GM04503 (cell line): ENCODE measurements at places on chromosomes 3 and 15.
A peak's percentile ranks its signal among the peaks of the same experiment; 100 is the strongest.

GRCh38 chr15:29677871-29678461, 144.3 kb downstream of the TJP1 start:
- DNase-seq, result no peak

DNA sequence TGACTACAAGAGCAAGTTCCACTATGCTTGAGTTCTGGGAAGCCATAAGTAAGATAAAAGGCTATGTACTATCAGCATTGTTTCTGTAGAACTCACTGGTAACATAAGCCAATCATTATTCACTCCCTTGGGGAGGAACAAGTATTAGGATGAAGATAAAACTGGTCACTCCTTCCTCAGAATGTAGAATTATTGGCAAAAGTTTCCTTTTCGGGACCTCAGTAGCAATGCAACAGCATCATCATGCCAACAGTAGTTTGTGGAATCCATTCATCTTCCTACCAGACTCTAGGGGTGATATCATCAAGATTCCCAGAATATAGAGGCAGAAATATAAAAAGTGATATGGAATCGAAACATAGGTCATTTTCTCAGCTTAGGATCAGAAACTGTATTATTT, 209.5 kb downstream of the PLOD2 start:
- no peak for DNase-seq

DNA sequence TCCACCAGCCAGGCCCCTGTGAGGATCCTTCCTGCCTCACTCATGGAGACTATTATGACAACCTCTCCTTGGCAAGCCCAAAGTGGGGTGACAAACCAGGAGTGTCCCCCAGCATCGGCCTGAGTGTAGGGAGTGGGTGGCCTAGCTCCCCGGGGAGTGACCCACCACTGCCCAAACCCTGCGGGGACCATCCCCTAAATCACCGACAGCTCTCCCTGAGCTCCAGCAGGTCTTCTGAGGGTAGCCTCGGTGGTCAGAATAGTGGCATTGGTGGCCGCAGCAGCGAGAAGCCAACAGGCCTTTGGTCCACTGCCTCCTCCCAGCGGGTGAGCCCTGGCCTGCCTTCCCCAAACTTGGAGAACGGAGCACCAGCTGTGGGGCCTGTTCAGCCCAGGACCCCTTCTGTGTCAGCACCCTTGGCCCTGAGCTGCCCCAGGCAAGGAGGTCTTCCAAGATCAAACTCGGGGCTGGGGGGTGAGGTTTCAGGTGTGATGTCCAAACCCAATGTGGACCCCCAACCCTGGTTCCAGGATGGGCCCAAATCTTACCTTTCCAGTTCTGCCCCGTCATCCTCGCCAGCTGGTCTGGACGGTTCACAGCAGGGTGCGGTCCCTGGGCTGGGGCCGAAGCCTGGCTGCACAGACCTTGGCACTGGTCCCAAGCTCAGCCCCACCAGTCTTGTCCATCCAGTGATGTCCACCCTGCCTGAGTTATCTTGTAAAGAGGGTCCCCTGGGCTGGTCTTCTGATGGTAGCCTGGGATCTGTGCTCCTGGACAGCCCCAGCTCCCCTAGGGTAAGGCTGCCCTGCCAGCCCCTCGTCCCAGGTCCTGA, 1.0 kb downstream of the LIMD1 start:
- no peak for DNase-seq

DNA sequence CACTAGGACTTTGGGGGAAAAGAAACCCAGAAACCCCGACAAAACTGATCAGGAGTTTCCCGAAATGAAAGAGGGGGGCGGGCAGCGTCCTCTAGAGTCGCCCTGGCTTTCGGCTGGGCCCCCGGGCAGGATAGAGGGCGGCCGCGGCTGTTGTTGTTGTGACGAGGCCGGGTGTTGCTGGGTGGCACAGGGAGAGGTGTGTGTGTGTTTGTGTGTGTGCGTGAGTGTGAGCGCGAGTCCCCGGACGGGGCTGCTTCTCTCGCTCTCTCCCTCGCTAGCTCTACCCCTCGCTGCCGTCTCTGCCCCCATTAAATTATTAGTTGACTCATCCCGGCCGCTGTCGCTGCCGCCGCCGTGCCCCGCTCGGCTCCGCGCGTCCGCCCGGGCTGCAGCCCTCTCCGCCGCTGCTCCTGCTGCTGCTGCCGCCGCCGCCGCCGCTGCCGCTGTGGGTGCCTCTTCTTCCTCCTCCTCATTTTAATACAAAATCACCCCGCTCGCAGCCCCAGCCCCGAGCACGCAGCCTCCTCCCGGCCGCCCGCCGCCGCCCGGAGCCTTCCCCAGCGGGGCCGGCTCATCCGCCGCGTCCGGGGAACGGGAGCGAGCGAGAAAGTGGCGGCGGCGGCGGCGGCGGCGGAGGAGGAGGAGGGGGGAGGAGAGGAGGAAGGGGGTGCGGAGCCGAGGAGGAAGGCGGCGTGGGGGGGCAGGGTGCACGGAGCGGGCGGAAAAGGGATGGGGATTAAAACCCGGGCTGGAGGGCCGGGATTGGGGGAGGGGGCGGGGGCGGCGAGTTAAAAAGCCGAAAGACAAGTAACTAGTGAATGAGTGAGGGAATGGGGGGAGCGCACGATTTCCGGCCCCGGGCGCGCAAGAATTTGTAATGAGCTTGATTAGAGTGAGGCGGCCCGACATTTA, at the start of gene SATB1:
Gene SATB1, minus strand, starts transcription at position 611 of the 912 bp plus-strand sequence. CDS start 4,372 bp downstream, outside the sequence.
- peak; percentile 19 for DNase-seq

DNA sequence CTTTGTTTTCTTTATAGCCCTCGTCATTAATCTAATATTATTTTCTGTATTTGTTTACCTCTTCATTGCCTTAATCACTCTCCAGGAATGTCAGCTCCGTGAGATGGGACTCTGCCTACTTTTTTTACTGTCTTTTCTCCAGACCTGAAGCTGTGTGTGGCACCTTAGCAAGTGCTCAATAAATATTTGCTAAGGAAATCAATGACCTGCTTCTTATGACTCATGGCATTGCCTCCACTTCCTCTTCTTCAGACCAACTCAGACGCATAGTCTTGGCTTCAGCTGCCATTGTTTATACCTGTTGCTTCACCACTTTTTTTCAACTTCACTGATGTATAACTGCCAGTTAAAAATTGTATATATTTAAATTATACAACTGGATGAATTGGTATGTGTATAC, 218.5 kb upstream of the CMC1 start:
- DNase-seq, result no peak

- DNase-seq, result no peak
These were observed 15.1 kb downstream of the EHD4 start for GRCh38 chr15:41957021-41957897.

- DNase-seq, result no peak
These were observed 97.7 kb upstream of the WNT5A start for GRCh38 chr3:55584716-55585368.

GRCh38 chr3:73719861-73720260, 95.1 kb upstream of the PDZRN3 start:
- no peak for DNase-seq

DNA sequence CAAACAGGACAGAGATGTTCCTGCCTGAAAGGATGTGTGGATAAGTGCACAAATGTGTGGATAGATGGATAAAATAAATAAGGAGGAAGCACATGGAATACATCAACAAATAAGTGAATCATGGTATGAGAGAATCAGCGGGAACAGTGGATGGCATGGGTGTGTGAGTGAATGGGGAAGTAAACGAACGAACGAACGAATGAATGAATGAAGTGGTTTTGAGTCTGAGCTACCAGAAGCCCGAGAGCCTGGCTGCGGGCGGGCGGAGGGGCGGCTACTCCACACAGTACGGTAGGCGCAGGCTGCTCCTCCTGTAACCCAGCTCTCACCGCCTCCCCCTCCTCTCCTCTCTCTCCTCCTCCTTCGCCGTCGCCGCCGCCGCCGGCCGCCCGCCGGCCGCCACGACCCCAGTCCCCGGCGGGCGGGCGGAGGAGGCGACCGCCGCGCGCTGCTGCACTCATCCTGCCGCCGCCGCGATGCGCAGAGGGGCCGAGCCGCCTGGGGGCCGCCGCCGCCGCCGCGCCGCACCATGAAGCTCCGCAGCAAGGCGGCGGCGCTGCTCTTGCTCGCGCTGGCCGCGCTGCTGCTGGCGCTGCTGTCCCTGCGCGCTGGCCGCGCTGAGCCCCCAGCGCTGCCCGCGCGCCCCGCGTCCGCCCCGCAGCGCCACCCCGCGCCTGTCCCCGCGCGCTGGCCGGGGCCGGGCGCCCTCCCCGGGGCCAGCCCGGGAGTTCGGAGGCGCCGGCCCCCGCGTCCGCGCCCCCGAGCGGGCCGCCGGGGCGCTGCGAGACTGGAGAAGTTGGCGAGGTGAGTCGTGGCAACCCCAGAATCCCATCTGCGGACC, at the start of gene GXYLT2:
Gene GXYLT2, plus strand, starts transcription at position 342 of the 841 bp plus-strand sequence. Its CDS starts 188 bp downstream, at position 530.
- no peak for DNase-seq

DNA sequence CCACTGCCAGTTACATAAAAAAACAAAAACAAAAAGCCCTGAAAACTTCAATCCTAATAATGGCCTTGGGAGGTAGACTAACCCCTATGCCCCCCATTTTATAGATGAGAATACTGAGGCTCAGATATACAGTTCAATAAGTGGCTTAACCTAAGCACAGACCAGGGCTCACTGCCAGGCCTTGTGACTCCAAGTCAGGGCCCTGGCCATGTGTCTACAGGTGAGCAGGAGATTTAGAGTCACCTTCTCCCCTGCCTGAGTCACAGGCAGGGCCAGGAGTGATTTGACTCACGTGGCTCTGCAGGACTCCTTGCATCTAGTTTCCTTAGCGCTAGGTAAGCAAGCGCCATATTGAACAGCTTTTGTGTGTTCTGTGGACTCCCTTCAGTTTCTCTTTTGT, 98.6 kb upstream of the ETV5 start:
- no peak for DNase-seq

- DNase-seq, result no peak
These were observed 25.4 kb downstream of the TMEM44 start for GRCh38 chr3:194607592-194608389.

DNA sequence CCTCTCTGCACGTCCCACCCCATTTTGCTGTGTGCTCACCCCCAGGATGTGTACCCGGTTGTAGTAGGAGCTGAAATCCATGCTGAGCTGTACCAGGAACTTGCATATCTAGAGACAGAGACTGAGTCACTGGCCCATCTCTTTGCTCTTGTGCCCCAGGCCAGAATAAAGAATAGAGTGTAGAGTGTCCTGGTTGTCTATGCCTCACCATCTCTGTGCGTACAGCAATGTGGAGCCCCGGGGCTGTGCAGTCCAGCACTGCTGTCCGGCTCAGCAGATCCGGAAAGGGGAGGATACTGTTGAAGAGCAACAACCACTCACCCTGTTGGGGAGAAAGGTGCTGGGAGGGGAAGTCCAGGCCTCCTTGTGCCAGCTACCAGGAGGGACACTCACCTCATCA, 2.6 kb downstream of the DALRD3 start:
- DNase-seq, result no peak

- DNase-seq, result peak; percentile 7
These were observed 115.2 kb upstream of the TMCO5A start for GRCh38 chr15:37819191-37819590.

GRCh38 chr15:98009971-98010370, 49.5 kb downstream of the ARRDC4 start:
- DNase-seq, result no peak

DNA sequence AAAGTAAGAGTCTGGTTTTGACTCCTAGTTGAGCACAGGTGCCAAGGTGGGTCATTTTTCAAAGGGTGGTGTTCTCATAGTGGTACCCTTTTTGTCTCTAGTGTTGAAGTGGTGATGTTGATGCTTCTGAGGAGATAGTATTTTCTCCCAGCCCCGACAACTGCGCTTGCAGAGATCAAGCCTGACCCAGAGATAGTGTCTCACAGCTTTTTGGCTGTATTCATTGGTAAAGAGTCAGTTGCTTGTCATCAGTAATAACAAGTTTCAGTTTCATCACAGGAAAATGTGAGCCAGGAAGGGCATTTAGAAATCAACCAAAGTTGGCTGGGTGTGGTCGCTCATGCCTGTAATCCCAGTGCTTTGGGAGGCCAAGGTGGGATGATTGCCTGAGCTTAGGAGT, 139.3 kb downstream of the NFKBIZ start:
- no peak for DNase-seq

DNA sequence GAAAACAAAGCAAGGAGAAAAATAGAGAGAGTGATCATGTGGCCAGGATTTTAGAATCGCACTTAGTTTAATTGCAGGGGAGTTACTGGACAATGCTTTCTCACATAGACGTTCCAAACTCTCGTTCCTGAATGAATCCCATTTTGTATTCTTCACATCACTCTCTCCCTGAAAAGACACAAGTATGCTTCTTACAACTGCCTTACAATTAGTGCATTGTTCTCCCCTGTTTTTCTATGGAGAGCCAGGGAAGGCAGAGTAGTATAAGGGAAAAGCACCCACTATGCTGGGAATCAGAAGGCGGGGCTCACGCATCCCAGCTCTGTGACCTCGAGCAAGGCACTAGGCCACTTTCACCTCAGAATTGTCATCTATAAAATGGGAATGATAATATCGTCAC, 14.4 kb downstream of the TMOD2 start:
- no peak for DNase-seq

GRCh38 chr3:153042088-153042487, 119.9 kb upstream of the RAP2B start:
- no peak for DNase-seq

DNA sequence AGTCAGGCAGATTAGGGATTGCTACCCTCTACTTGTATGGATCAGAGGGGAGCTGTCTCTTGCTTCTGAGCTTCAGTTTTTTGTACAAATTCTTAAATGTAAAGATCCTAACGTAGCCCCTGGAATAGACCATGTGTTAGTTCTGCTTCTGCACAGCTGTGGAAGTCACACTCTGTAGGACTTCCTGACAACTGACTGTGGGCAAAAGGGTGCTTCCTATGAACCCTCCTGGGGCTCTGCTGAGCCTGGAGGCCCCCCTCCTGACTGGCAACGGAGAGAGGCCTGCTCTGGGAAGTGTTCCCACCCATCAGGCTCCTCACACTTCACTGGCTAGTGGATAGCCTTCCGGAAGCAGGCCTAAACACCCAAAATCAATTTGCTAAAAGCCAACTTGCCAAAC, 131.0 kb downstream of the RPLP1 start:
- no peak for DNase-seq

DNA sequence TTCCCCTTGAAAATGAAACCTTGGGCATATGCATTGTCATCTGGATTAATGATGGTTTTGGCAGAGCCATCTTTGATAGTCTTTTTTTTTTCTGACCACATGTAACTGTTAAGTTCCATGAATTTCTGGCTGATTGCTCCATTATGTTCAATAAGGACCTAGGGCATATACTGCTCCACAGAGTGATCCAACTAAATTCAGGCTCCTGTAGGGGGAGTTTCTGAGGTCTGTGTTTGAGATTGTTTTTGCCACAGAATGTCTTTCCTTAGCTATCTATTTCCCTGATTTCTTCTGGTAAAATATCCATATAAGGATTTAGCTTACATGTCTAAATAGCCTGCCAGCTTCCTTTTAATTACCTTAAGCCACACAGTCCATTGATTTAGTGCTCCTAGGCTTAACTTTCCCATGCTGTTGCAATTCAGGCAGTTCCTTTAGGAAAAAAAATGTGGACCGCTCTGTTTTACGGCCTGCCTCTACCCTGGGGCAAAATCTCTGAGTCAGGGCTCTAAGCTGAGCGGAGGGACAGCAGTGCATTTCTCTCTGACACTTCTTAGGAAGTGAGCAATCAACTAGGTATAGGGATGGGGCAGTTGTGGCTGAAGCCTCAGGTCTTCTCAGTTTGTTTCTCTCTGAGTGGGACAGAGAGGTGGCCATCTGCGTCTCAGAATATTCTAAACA, 796.2 kb downstream of the NR2F2 start:
- no peak for DNase-seq

- DNase-seq, result no peak
These were observed 14.0 kb upstream of the DUT start for GRCh38 chr15:48317221-48317620.
